ENCODE measurements at places on chromosomes 11 and 22.

DNA sequence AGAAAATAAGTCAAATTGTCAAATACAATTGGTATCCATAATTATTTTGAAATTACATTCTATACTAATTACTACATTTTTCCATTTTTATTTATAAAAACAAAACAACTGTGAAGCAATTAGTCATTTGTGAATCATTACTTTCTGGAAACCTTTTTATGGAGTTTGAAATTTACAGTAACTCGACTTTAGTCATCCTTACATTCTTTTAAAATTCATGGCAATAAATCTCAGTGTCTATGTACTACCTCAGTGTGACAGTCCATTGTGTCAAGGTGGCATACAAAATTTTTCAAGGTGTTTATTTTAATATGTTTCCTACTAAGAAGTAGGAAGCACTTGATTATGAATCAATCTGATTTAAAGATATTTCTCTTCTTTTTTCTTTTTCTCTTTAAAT, 1949.4 kb upstream of the RAG2 start:
- DNase-seq: no peak

- no peak for DNase-seq
Observed at GRCh38 chr11:123382555-123383074, 47.5 kb upstream of the GRAMD1B start.

GRCh38 chr11:64868904-64869570, 9.4 kb downstream of the EHD1 start:
- no peak for DNase-seq

DNA sequence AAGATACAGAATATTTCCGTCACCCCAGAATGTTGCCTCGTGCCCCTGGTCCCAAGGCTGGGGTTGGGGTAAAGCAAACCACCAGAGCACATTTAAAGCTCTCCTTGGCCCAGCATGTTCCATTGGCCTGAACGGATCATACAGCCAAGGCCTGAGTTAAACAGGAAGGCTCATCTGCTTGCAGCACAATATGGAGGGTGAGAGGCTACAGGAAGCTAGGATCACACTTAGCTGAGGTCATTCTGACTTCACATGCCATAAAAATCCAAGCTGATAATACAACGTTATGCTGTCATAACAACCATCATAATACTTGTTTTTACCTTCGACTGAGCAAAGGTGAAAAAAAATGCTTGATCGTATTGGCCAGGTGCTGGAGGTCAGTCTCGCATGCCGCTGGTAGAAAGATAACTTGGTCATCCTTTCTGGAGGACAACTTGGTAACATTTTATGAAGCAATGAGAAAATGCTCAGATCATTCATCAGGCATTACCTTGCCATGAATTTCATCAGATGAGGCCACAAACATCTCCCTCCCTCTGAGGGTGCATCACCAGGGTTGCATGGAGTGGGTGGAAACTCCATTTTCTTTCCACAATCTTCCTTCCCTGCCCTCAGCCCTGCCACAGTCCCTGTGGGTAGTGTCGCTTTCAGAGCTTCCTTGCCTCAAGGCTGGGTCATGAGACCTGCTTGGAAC, 31.9 kb upstream of the RTL6 start:
- no peak for DNase-seq

DNA sequence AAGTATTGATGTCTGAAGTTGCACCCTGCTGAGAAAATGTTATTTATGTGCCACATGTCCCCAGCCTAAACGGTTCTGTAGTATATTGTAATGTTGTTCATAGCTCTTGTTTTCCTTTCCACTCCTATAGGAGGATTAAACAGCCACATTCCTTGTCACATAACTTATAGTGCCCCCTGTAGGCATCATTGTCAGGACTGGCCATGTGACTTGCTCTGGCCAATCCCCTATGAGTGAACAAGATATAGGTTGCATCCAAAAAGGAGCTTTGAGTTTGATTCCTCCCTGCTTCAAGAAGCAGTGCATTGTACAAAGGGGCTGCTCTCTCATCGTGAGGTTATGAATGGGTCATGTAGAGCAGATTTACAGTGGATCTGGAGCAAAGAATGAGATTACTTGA, 717.6 kb upstream of the ANO5 start:
- no peak for DNase-seq

DNA sequence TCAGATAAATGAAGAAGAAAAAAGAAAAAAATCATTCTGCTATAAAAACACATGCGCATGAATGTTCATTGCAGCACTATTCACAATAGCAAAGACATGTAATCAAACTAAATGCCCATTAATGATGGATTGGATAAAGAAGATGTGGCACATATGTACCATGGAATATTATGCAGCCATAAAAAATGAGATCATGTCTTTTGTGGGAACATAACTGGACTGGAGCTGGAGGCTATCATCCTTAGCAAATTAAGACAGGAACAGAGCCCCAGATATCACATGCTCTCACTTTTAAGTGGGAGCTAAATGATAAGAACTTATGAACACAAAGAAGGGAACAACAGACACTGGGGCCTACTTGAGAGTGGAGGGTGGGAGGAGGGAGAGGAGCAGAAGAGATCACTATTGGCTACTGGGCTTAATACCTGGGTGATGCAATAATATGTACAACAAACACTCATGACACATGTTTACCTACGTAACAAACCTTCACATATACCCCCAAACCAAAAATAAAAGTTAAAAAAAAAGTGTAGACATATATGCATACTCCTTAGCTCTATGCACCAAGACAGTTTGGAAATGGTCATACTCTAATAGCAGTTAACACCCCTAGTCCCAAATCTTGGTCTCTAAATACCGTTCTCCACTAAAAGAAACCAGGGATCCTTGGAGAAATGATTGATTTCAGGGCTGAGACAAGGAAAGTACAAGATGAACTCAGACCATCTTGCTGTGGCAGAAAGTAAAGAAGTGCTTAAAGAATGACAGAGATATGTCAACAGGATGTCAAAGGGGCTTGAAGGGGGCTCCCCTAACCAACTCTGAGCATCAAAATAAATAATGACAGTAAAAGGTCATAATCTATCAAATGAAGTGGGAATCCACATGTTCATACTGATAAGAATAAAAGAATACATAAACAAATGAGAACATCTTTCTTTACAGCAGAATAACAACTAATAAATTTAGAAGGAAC, 17.1 kb upstream of the DDX6 start:
- DNase-seq: no peak

DNA sequence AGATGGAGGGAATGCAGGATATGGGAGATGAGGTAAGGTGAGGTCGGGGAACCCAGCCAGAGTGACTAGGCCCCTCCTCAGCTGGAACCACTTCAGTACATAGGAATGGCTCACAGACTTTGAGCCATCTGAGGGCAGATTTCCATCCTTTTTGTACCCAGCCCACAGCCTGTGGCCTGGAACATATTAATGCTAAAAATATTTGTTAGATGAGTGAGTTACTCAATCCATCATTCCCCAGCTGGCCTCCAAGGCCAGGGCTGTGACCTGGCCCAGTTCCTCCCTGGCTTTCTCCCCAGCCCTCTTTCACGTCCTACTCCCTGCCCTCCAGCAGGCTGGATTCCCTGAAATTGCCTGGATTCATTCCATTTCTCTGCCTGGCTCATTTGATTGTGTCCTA, 57.2 kb upstream of the PRDM11 start:
- DNase-seq: no peak

GRCh38 chr11:102467080-102467708, 14.6 kb upstream of the TMEM123 start:
- DNase-seq: no peak

- DNase-seq: no peak
Observed at GRCh38 chr11:2252018-2252417, 18.4 kb downstream of the ASCL2 start.

DNA sequence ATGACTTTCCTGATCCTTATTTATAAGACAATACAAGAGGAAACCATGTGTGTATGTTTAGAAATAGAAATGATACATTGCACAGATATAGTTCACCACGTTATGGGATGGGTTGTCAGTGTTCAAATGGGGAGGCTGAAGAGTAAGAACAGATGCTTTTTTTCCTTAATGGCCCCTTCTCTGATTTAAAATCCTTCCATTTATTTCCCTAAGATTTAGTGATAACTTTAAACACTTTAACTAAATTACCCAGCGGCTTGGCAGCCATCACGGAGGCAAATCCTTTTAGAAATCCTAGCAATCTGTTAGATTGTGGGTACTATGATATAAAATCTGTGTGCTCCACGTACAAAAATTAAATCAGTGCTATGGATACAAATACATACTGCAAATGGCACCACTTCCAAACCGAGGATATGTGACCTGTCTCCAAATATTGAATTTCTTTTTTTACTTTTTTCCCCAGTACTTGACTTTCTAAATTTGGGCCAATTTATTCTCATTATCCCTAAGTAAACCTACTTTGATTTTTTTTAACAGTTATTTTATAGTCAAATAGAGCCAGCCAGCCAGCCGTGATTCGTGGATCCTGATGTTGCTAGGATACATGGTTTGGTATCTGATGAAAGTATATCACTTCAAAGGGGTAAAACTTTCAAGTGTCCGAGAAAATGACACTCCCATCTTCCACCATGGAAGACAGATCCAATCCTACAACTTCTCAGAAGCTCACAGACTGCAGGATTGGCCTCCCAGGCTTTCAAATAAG, 46.1 kb downstream of the BDNF start:
- no peak for DNase-seq

DNA sequence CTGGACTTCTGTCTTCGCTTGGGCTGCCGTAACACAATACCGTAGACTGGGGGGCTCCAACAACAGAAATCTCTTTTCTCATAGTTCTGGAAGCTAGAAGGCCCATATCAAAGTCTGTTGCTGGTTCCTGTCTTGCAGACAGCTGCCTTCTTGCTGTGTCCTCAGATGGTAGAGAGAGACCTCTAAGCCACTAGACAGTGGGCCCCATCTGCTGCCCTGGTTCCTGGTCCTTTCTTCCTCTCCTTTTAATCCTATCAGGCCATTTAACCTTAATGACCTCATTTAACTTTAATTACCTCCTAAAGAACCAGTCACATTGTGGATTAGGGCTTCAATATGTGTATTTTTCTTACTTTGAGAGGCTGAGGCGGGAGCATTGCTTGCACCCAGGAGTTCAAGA, 9.4 kb downstream of the CEP164 start:
- DNase-seq: no peak

DNA sequence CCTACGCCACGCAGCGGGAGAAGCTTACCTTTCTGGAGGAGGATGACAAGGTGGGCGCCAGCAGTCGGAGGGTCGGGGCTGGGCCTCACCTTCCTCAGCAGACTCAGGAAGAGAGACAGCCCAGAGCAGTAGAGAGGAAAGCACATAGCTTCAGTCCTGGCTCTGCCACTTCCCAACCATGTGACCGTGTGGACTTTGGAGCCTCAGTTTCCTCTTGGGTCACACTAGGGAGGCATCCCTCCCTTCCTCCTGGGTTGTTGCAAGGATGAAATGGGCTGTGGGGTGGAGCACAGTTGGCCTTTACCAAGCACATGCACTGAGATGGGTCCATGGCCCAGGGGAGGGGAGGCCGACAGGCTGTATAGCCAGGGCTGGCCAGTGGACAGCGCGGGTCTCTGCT, 12.9 kb downstream of the DPP3 start:
- DNase-seq: no peak

- DNase-seq: no peak
Observed at GRCh38 chr22:17699696-17700340, 61.3 kb downstream of the BCL2L13 start.

GRCh38 chr11:1228101-1228821, 5.4 kb downstream of the MUC5B start:
- no peak for DNase-seq

DNA sequence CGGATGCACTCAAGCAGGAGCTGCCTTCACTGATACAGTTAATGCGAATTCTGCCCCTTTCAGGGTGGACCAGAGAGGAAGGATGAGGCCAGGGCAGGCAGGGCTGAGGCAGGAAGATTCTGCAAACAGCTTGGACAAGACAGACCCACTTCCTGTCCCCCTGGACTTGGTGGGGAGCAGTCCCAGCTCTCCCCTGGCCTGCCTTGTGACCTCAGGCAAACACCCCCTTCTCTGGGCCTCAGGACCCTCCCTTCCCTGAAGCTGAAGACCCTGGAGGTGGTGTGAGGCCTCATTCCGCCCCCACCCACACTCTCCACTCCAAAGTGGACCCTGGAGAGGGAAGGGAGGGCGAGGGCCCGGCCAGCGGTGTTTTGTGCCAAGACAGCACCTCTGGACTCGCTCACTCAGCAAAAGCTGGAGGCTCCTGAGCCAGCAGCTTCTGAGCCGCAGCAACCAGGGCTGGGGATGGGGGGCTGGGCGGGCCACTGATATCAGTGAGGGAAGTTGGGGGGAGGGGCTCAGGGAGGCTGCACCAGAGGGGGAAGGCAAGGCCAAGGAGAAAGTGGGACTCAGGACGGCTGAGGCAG, 8.5 kb downstream of the RAB3IL1 start:
- no peak for DNase-seq
